Activated CD4-positive, alpha-beta memory T cell treated with anti-CD3 and anti-CD28 coated beads for 36 hours (primary cell): ENCODE measurements at places on chromosomes 5 and 9. TPM values are rescaled to one million over a fixed set of nuclear protein-coding genes. Genes with fewer than 3 reads are reported as not detected.

GRCh38 chr9:110971705-110972104 lies 66.6 kb downstream of the LPAR1 start:
- DNase-seq = no peak
- H3K4me1 ChIP-seq = no peaks in the 10 kb centered on the region
- no peaks in the 10 kb centered on the region for H3K27me3 ChIP-seq
- no peak overlapping the region for H3K27ac ChIP-seq
- H3K4me3 ChIP-seq = no peak overlapping the region

- H3K36me3 ChIP-seq = no peaks in the 10 kb centered on the region
- H3K27ac ChIP-seq = no peak overlapping the region
- DNase-seq = no peak
- H3K4me3 ChIP-seq = no peak overlapping the region
- H3K4me1 ChIP-seq = peaks cover 40% of the 10 kb centered on the region
Observed at GRCh38 chr9:113352411-113352810, 3.1 kb downstream of the BSPRY start.

DNA sequence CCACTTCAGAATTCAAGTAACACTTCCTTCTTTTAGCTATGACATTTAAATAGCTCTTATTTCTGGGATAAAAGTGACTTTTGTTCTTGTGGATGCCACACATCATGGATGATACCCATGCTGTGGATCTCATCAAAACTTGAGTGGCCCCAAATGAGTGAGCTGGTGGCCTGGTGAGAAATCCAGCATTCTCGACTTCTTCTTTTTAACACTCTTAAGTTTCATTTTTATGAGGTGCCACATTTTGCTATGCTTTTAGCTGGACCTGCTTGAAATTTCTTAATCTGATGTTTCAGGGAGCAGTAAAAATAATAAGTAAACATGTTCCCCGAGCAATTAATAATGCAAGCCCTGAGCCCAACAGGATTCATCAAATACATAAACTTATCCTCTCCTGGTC lies 384.8 kb upstream of the MEF2C start:
- no peaks in the 10 kb centered on the region for H3K4me1 ChIP-seq
- no peak overlapping the region for H3K4me3 ChIP-seq
- H3K36me3 ChIP-seq = no peaks in the 10 kb centered on the region

GRCh38 chr5:76805821-76806505 lies 12.9 kb upstream of the F2RL1 start:
- H3K27me3 ChIP-seq = no peaks in the 10 kb centered on the region
- peaks cover 3% of the 10 kb centered on the region for H3K4me1 ChIP-seq
- H3K27ac ChIP-seq = peak overlapping the region; percentile 55
- H3K36me3 ChIP-seq = no peaks in the 10 kb centered on the region
- DNase-seq = peak; percentile 15
- no peak overlapping the region for H3K4me3 ChIP-seq

DNA sequence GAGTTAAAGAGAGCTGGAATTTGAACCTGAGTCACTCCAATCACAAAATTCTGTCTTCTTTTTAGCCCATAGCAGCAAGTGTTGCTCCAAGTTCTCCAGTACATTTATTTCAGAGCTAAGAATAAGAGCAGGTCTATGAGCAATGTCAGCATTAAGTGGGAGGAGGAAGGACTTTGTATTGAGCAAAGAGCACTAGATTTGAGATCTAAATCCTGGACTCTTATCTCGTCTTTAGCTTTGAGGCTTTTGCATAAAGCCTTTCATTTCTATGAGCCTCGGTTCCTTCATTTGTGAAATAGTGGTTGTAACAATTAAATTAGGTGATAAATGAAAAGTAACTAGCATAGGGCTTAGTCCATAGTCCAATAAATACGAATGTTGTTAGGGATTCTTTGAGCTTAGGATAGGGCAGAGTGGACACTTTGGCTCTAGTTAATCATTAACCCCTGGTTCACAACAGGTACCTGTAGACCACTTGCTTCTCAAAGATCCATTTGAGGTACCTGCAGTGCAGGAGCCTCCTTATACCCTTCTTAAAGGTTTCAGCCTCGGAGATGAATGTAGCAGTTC lies 464.1 kb upstream of the KLF4 start:
- H3K27ac ChIP-seq = no peak overlapping the region
- no peak for DNase-seq
- H3K36me3 ChIP-seq = no peaks in the 10 kb centered on the region

GRCh38 chr5:135873831-135874230 lies 21.8 kb downstream of the IL9 start:
- no peak for DNase-seq
- no peaks in the 10 kb centered on the region for H3K4me1 ChIP-seq
- no peak overlapping the region for H3K4me3 ChIP-seq
- peaks cover 14% of the 10 kb centered on the region for H3K27me3 ChIP-seq

- no peak for DNase-seq
- H3K4me1 ChIP-seq = no peaks in the 10 kb centered on the region
- H3K4me3 ChIP-seq = no peak overlapping the region
- H3K27ac ChIP-seq = no peak overlapping the region
Observed at GRCh38 chr9:18190671-18191374, 283.1 kb upstream of the ADAMTSL1 start.

GRCh38 chr9:18263377-18263776 lies 210.6 kb upstream of the ADAMTSL1 start:
- no peak for DNase-seq
- H3K36me3 ChIP-seq = no peaks in the 10 kb centered on the region
- no peaks in the 10 kb centered on the region for H3K4me1 ChIP-seq
- no peaks in the 10 kb centered on the region for H3K27me3 ChIP-seq
- H3K4me3 ChIP-seq = no peak overlapping the region
- no peak overlapping the region for H3K27ac ChIP-seq

- no peaks in the 10 kb centered on the region for H3K27me3 ChIP-seq
- peaks cover 10% of the 10 kb centered on the region for H3K4me1 ChIP-seq
- H3K36me3 ChIP-seq = peaks cover 2% of the 10 kb centered on the region
- H3K4me3 ChIP-seq = no peak overlapping the region
- DNase-seq = no peak
- no peak overlapping the region for H3K27ac ChIP-seq
Observed at GRCh38 chr5:100667161-100667630, 132.0 kb downstream of the FAM174A start.

DNA sequence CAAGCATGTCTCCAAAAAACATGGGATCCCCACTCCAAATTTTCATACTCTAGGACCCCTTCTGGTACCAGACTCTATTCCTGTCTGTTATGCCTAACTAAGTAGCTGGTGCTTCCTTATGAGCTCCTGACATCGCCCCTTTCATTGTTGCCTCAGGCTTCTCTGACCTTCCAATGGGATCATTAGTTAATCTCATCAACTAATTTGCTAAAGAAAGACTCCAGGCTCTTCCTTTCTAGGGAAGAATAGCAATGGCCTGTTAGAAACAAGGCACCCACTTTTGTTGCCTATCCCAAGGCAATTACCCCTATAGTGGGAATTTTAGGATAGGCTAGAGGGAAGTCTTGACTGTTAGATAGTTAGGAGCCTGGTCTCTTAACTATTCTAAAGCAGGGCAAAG lies 369.5 kb downstream of the MLLT3 start:
- H3K27ac ChIP-seq = no peak overlapping the region
- no peak for DNase-seq
- peaks cover 6% of the 10 kb centered on the region for H3K36me3 ChIP-seq
- no peak overlapping the region for H3K4me3 ChIP-seq
- H3K27me3 ChIP-seq = no peaks in the 10 kb centered on the region
- H3K4me1 ChIP-seq = peaks cover 32% of the 10 kb centered on the region

GRCh38 chr5:139910036-139910435 lies 114.4 kb downstream of the PSD2 start:
- H3K36me3 ChIP-seq = no peaks in the 10 kb centered on the region
- no peak overlapping the region for H3K4me3 ChIP-seq
- no peak for DNase-seq

DNA sequence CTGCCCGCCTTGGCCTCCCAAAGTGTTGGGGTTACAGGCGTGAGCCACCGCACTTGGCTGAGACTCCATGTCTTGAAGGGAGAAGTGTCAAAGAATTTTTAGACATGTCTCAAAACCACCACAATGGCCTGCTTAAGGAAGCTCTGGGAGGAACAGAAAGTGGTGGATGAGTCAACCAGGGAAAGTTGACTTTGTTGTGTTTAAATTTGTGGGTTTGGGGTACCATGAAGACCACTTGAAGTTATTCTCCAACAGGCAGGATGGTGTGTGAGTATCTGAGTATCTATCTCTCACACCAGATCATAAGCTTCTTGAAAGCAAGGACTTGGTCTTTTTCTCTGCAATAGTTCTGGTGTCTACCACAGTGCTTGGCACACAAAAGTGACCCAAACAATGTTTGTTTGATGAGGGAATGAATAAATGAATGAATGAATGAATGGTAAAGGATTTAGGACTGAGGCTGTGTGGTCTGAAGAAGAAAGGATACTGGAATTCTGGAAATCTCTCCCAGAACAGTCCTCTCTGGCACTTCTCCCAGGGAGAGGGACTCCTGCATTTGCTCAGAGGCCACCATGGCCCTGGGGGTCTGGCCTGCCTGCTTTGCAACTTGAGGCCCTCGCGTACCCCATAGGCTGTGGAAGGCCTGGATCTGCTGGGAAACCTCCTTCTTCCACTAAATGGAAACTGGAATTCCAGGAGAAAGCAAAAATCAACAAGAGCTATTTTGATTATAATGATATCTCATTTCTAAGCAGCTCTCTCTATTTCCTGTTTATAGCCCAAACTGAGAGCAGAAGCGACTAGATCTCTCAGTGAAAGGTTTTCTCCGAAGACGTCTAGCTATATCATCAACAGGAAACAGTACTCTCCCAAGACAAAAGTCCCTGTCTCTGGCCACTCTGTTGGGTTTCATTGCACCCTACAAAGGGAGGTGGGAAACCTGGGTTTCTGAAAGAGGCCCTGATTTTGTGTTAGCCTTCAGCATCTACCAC lies 187.9 kb downstream of the PALM2AKAP2 start:
- H3K4me1 ChIP-seq = peaks cover 59% of the 10 kb centered on the region
- H3K27ac ChIP-seq = peak overlapping the region; percentile 66
- no peaks in the 10 kb centered on the region for H3K36me3 ChIP-seq
- H3K27me3 ChIP-seq = no peaks in the 10 kb centered on the region
- peak; percentile 26 for DNase-seq
- peak overlapping the region; percentile 0 for H3K4me3 ChIP-seq

DNA sequence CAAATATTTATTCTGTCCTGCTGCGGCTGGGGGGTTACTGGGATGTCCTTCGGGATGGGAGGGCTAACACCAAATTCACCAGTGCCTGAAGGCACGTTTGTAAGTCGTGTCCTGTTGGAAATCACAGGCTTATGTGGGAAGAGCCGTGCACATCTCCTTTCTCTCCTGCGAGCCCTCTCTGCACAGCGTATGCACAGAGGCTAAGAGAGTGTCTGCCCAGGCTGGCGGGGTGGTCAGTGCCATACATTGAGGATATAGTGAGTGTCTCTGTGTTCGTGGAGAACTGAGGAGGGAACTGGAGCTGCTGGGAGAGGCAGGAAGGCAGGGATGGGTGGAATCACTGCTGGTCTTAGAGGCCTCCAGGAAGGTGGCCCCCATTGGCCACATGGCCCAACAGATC lies 110.1 kb downstream of the WNK2 start:
- no peak overlapping the region for H3K27ac ChIP-seq
- H3K4me3 ChIP-seq = no peak overlapping the region
- peaks cover 2% of the 10 kb centered on the region for H3K27me3 ChIP-seq
- peaks cover 2% of the 10 kb centered on the region for H3K4me1 ChIP-seq
- DNase-seq = no peak

GRCh38 chr5:124342027-124342471 lies 404.4 kb downstream of the ZNF608 start:
- no peaks in the 10 kb centered on the region for H3K36me3 ChIP-seq
- H3K4me3 ChIP-seq = no peak overlapping the region
- H3K4me1 ChIP-seq = no peaks in the 10 kb centered on the region
- H3K27me3 ChIP-seq = no peaks in the 10 kb centered on the region
- no peak for DNase-seq
- no peak overlapping the region for H3K27ac ChIP-seq

DNA sequence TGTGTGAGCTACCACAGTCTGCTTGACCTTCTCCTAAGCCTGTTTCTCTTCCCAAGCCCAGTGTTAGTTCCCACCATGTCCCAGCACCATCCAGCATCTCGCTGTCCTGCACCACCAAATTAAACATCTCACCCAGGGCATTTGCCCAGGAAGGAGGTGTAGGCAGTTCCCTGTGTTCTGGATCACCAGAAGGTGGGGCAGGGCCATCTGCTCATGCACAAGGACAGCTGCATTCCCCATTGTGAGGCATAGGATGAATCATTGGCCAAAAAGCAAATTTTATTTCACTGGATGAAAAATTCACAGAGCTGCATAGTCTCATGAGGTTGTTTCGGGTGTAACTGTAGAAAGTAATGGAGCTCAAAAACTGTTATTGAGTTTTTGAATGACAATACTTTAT lies 89.5 kb upstream of the GRIA1 start:
- H3K4me3 ChIP-seq = no peak overlapping the region
- H3K4me1 ChIP-seq = no peaks in the 10 kb centered on the region
- H3K27ac ChIP-seq = no peak overlapping the region
- no peaks in the 10 kb centered on the region for H3K36me3 ChIP-seq

DNA sequence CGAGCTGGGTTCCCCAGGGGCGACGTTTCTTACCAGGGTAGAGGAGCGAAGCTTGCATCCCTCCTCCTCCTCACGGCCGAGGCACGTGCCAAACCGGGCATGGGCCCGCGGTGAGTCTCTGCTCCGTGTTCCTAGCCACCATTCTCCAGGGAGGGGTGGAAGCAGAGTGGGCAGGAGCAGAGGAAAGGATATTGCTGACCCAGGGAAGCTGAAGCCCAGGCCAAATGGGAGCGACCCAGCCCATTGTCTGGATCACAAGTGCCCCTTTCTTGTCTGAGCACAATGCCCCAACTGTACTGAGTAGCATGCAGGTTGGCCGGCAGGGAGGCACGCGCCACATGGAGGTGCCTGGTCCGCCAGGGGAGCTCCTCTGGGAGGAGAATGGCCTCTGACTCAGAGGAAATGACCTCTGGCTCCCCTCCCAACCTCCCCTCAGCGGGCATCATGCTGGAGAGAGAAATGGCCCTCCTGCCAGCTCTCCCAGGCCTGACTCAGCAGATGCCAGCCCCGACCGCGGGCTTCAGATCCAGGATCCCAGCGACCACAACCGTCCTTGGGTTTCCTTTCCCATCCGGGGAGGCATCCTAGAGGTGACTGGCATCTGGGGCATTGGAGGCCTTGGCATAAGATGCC lies 1.1 kb downstream of the PRR7 start:
- peaks cover 38% of the 10 kb centered on the region for H3K4me1 ChIP-seq
- H3K36me3 ChIP-seq = no peaks in the 10 kb centered on the region
- H3K27ac ChIP-seq = peak overlapping the region; percentile 28
- peak; percentile 41 for DNase-seq
- peak overlapping the region; percentile 62 for H3K4me3 ChIP-seq

The OR1Q1 gene
- not detected for total RNA-seq

The EQTN gene
- total RNA-seq = not detected

The TSSK1B gene
- not detected for total RNA-seq

The SPAG8 gene
- total RNA-seq = 1.1 TPM

The CCIN gene
- total RNA-seq = not detected

The F2RL2 gene
- not detected for total RNA-seq

The SLCO6A1 gene
- not detected for total RNA-seq

The FBP2 gene
- not detected for total RNA-seq
